Activated CD8-positive, alpha-beta T cell treated with anti-CD3 and anti-CD28 coated beads for 36 hours (primary cell): ENCODE measurements at places on chromosomes 5 and 9. TPM values are rescaled to one million over a fixed set of nuclear protein-coding genes. Genes with fewer than 3 reads are reported as not detected.
A peak's percentile ranks its signal among the peaks of the same experiment; 100 is the strongest.

PDCD1LG2 gene
- 0.14 TPM for total RNA-seq

UNC5A gene
- total RNA-seq, result not detected

DNA sequence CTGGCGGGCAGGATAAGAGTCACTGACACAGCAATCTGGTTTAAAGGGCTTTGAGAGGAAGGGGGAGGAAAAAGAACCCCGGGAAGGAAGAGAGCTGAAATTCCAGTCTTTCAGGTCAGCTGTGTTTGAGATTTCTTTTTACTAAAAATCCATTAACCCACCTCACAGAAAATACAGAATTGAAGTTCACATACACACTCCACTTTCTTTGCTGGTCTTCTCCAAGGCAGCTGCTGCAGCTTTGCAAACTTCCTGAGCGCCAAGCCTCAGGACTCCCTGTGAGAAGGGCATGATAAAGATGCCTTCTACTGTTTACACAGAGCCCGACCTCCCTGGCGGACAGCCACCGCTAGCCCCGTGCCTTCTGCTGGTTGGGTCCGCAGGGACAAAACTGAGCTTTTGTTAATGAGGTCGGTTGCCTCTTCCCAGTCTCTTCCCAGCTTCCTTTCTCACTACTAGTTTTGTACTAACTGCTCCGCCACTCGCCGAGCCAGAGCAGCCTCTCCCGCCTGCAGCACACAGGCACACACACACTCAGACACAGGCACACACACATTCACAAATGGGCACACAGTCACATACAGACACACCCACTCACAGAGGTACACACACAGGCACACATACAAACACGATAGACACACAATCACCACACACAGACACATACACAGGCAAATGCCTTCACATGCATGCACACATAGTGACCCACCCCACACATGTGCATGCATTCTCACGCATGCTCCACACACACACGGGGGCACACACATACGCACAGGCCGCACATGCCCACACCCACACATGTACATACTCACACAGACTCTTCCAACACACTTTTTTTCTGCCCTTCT lies at the start of gene FREM1:
Gene FREM1, minus strand, starts transcription at position 468 of the 845 bp plus-strand sequence. CDS start 41,451 bp downstream, outside the sequence.
- DNase-seq, result no peak
- H3K4me3 ChIP-seq, result no peak within 1 kb of the TSS
- H3K27me3 ChIP-seq, result no peaks in the 10 kb centered on the region
- no peaks in the 10 kb centered on the region for H3K36me3 ChIP-seq

- peaks cover 17% of the 10 kb centered on the region for H3K4me1 ChIP-seq
- H3K27me3 ChIP-seq, result no peaks in the 10 kb centered on the region
- peaks cover 19% of the 10 kb centered on the region for H3K36me3 ChIP-seq
- H3K27ac ChIP-seq, result no peak overlapping the region
- DNase-seq, result no peak
- no peak overlapping the region for H3K4me3 ChIP-seq
Measured at GRCh38 chr5:90408571-90409317, 812 bp downstream of the CETN3 start.

DNA sequence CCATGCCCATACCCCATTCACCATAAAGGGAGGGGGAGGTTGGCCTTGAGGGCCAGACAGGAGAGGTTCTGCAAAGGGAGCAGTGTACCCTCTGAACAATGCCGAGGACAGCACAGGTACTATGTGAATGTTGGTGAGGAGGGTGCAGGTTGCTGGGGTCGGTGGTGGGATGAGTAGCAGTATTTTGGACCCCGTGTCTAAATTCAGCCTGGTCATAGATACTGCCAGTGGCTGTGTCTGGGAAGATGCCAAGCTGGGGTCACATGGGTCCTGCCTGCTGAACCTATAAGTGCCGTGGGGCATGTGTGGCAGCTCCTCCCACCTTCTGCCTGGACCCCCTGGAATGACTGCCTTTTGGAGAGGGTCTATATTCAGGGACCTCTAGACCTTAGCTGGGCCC lies 11.4 kb upstream of the SPINK4 start:
- peaks cover 9% of the 10 kb centered on the region for H3K4me1 ChIP-seq
- no peak overlapping the region for H3K4me3 ChIP-seq
- no peak overlapping the region for H3K27ac ChIP-seq
- peaks cover 1% of the 10 kb centered on the region for H3K27me3 ChIP-seq
- DNase-seq, result no peak
- no peaks in the 10 kb centered on the region for H3K36me3 ChIP-seq

DNA sequence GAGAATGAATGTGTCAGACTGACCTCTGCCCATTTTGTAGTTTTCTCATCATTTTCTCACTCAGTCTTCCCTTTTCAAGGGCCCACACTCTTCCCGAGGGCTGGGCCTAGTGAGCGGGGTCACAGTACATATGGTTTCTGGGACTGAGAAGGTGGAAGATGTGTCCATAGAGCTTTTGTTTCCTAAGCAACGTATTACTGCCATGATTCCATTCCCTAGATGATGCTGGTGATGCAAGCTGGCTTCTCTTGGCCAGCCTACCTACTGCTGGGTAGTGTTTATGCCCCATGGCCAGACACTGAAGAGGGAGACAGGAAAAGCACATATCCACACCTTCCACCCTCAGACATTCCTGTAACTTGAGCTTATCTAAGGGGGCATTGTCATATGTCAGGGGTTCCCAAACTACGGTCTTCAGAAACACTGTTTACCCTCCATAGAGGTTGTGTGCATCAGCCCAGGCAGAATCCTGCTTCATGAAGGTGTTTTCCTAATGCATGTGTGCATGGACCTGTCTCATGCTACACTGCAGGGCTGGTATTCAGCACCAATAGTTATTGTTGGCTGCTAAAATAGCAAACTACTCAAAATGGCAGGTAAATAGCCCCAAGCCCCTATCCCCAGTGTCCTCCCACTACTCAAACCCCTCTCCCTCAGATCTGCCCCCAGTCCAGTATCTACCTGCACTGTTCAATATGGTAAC lies 9.5 kb downstream of the IRF1 start:
- peak; percentile 12 for DNase-seq
- peaks cover 75% of the 10 kb centered on the region for H3K4me1 ChIP-seq
- H3K27me3 ChIP-seq, result no peaks in the 10 kb centered on the region

- H3K27me3 ChIP-seq, result peaks cover 7% of the 10 kb centered on the region
- DNase-seq, result peak; percentile 59
- no peaks in the 10 kb centered on the region for H3K36me3 ChIP-seq
- no peaks in the 10 kb centered on the region for H3K4me1 ChIP-seq
- peak overlapping the region; percentile 38 for H3K27ac ChIP-seq
- no peak overlapping the region for H3K4me3 ChIP-seq
Measured at GRCh38 chr5:59760785-59761348, 132.7 kb downstream of the PDE4D start.

DNA sequence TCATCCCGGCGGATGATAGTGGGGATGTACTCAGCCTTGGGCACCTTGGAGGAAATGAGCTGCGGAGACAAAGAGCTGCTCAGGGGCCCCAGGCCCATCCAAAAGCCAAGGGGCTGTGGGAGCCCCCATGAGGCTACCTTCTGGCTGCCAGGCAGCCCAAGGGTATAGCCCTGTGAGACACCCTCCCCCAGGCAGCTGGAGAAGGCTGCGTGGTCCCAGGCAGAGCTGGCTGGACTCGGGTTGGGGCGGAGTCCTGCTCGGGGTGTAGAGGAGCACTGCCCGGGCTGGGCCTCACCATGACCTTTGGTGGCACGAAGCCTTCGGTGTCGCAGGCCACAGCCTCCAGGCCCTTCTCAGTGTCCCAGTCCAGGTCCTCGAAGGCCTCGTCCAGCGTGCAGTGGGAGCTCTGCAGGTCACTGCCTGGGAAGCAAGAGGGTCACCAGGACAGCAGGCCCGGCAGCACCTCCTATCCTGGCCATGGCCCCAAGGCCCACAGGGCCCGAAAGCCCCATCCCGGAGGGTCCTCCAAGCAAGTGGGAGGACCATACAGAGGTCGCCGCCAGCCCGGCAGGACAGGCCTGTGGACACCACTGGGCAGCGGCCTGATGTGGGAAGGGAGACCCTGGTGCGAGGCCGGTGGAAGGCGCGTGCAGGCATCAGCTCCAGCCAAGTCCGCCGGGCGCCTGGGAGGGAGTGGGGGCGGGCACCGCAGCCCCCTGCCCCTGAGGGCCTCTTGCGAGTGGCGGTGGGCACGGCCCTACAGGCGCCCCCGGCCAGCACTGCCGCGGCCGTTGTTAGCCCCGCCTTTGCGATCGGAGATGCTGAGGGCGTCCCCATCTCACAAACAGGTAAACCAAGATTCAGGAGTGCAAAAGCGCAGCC lies 6.1 kb downstream of the NSMF start:
- no peak overlapping the region for H3K27ac ChIP-seq
- H3K4me3 ChIP-seq, result no peak overlapping the region
- peaks cover 57% of the 10 kb centered on the region for H3K36me3 ChIP-seq
